ENCODE measurements at places on chromosomes 3 and 15. TPM values are rescaled to one million over a fixed set of nuclear protein-coding genes. Genes with fewer than 3 reads are reported as not detected.

- H3K36me3 ChIP-seq = no peaks in the 10 kb centered on the region
- no peak overlapping the region for H3K4me3 ChIP-seq
- DNase-seq = no peak
- no peak overlapping the region for H3K27ac ChIP-seq
- peaks cover 21% of the 10 kb centered on the region for H3K4me1 ChIP-seq
- no peaks in the 10 kb centered on the region for H3K27me3 ChIP-seq
Observed at GRCh38 chr3:16396202-16396601, 117.3 kb downstream of the RFTN1 start.

The CPB1 gene
- total RNA-seq = not detected

DNA sequence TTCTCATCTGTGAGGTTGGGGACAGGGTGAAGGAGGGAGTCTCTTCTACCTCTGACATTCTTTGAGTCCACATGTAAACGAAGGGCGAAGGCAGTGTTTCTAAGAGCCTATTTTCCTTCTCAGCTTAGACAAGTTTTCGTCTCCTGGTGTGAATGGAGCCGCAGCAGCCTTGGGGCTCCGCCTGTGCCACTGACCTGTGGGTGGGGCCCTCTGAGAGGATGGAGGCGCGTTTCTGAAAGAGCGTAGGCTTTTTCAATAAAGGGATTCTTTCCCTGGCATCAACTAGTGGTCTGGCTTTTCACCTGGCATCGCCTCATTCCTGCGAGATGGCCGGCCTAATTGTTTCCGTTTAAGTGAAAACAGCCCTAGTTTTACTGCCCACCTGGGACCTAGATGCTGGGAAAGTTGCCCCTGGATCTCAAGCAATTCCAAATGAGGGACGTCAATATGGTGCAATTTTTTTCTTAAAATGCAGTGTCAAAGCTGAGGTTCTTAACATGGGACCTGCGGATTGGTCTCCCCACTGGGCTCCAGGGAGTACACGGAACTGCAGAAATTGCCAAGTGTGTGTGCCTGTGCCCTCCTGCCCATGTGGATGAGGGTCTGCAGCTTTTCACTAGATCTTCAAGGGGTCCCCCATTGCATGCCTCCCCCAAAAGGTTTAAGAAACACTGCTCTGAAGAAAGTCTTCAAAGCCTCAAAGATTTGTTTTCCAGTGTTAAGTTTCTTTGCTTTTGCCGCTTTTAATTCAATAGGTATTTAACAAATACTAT is 958 bp downstream of the GLDN start:
- DNase-seq = no peak
- H3K27me3 ChIP-seq = peaks cover 17% of the 10 kb centered on the region
- H3K4me1 ChIP-seq = peaks cover 19% of the 10 kb centered on the region
- H3K27ac ChIP-seq = peak overlapping the region; percentile 69
- no peaks in the 10 kb centered on the region for H3K36me3 ChIP-seq
- H3K4me3 ChIP-seq = peak overlapping the region; percentile 46

The LRRIQ4 gene
- not detected for total RNA-seq

- peaks cover 31% of the 10 kb centered on the region for H3K27me3 ChIP-seq
- H3K36me3 ChIP-seq = no peaks in the 10 kb centered on the region
- no peaks in the 10 kb centered on the region for H3K4me1 ChIP-seq
- no peak for DNase-seq
- no peak overlapping the region for H3K27ac ChIP-seq
Observed at GRCh38 chr15:60101416-60101815, 97.3 kb downstream of the FOXB1 start.

All from suprapubic skin (tissue), 4 donors.